Pancreas (tissue), 10 donors: ENCODE measurements at places on chromosomes 4 and X. TPM values are rescaled to one million over a fixed set of nuclear protein-coding genes. Genes with fewer than 3 reads are reported as not detected.

GPR82 gene
- not detected for polyA plus RNA-seq

MAGEB2 gene
- polyA plus RNA-seq, result not detected

AKAP4 gene
- polyA plus RNA-seq, result not detected

UCP1 gene
- polyA plus RNA-seq, result 0.11 TPM

SMIM31 gene
- 0.61 TPM for polyA plus RNA-seq

PWWP3B gene
- 6.9 TPM for polyA plus RNA-seq

MAGEA4 gene
- polyA plus RNA-seq, result not detected
